T-helper 9 cell (primary cell): ENCODE measurements at places on chromosomes 1 and 21.

- peak; percentile 49 for DNase-seq
Observed at GRCh38 chr1:154386643-154387352, 18.3 kb upstream of the IL6R start.

GRCh38 chr1:54927472-54928240 is 40.7 kb upstream of the DHCR24 start:
- DNase-seq = no peak

DNA sequence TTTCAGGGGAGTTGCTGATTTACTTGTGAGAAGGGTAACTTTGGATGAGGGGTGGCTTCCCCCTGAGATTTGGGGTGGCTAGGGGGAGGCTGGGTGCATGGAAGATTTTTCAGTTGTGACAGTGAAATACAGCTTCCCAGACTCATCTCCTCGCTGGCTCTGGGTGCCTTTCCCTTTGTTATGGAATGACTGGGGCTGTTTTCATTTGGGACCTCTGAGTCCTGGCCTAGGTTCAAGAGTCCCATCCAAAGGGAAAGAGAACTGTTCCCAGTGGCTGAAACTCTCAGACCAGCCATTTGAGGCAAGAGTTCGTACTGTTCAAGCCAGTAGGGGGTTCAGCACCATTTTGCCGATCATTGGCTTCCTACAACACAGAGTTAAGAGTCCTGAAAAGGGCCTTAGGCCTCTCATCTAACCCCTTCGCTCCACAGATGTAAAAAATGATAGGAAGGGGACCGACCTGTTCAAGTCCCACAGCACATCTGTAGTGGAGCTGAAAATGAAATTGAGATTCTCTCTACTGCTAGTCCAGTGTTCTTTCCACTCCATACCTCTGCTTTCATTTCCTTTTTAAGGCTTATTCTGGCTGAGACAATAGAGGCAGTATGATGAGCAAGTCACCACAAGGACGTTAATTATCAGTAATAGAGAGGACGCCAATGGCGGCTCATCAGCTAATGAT is 958 bp downstream of the DDR2 start:
- no peak for DNase-seq

- no peak for DNase-seq
Observed at GRCh38 chr1:46342084-46342656, 1.6 kb downstream of the NSUN4 start.

- no peak for DNase-seq
Observed at GRCh38 chr1:107432108-107432507, 291.3 kb downstream of the NTNG1 start.

DNA sequence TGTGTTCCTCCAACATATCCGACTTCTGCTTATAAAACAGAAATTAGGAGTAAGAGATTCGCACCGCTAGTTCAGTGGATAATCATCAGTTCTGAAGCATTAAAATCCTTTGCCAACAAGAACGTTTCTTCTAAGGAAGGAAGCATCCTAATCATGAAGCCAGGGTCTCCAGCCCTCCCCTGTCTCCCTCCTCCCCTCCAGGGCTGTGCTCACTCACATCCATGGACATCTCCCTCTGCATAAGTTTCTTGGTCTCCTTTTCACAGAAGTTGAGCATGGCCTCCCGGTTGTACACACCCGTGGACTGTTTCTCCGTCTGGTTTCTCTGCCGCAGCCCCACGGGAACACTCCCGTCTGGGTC is 505 bp downstream of the LMOD1 start:
- no peak for DNase-seq

DNA sequence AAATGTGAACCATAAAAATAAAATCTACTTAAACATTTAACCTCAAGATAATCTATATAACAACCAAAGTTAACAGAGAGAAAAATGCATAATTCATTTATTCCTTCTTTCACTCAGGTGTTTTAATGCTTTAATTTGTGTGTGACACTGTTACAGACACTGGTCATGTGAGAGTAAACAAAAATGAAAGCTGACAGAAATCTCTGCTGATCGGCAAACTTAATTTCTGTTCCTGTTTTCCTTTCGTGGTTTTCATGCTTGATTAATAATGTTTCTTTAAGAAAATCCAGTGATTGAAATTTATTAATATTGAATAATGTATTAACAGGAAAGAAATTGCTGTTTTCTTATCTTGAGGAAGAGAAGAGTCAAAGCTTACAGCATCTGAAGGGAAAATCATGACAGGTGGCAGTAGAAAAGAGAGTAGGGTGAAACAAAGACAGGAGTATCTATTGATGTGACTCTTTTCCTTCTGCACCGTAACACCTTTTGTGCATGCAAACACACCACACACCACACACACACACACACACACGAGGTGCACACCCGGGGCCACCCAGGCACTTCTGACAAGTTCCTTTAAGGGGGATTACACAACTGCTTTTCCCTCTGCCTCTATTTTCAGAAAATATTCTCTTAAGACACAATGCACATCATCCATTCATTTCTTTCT is 1.6 kb downstream of the OR2AK2 start:
- DNase-seq = no peak
